ENCODE measurements at places on chromosomes 4 and X.

DNA sequence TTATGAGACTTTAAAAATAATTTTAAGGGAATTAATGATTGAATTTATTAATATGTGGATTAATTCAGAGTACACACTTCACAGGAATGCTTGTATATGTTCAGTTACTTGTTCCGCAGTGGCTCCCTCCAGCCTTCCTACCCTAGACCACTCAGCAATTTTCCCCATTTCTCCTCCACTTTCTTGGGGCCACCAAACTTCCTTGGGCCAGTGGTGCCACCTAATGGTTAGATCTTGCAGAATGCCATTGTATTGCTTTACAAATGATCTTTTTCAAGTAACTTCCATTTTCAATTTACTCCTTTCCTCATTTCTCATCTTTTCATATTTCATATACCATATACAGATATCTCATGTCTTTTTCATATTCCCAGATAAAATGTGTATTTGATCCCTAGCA is 3.6 kb upstream of the RNF175 start:
- DNase-seq: peak; percentile 44

DNA sequence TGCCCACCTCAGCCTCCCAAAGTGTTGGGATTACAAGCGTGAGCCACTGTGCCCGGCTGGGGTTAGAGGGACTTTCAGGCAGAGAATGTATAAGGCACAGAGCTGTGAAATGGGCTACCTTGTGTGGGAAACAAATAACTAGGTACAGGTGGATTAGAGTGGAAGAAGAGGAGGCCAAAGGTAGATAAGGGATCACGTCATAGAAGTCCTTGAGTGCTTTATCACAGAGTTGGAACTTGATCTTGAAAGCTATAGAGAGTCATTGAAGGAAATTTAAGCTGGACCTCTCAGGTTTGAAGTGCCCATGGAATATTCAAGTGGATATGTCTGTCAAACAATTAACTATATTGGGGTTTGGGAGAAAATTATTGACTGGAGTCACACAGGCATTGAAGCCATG is 8.4 kb downstream of the N4BP2 start:
- DNase-seq: no peak

DNA sequence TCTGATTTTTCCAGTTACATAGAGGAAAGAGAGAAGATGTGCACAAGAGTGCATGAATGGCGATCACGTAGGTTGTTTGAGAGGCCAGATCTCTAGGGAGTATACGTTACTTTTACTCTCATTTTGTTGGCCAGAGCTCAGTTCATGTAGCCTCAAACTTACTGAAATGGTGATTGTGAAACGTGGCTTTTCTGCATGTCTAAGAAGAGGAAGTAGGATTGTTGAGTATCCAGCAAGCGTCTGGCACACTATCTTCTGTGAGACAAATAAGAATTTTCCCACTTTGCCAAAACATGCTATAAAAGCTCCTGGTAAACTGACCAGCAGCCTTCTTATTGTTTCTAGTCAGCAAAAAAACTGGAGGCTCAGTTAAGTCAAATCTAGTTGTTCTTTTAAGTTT is 264.5 kb upstream of the EMCN start:
- DNase-seq: peak; percentile 79

DNA sequence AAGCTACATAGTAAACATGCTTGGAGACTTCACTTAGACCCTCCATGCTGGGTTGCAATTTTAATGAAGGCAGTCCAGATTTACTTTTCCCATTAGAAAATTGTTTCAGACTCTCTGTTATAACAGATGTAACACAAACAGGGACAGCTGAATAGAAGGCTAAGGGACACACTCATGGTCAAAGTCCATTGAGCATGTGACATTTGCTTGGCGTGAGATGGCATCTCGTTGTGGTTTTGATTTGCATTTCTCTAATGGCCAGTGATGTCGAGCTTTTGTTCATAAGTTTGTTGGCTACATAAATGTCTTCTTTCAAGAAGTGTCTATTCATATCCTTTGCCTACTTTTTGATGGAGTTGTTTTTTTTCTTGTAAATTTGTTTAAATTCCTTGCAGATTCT is 358.2 kb upstream of the CLNK start:
- DNase-seq: no peak

GRCh38 chr4:79611026-79611425 is 203.0 kb upstream of the GK2 start:
- DNase-seq: no peak

DNA sequence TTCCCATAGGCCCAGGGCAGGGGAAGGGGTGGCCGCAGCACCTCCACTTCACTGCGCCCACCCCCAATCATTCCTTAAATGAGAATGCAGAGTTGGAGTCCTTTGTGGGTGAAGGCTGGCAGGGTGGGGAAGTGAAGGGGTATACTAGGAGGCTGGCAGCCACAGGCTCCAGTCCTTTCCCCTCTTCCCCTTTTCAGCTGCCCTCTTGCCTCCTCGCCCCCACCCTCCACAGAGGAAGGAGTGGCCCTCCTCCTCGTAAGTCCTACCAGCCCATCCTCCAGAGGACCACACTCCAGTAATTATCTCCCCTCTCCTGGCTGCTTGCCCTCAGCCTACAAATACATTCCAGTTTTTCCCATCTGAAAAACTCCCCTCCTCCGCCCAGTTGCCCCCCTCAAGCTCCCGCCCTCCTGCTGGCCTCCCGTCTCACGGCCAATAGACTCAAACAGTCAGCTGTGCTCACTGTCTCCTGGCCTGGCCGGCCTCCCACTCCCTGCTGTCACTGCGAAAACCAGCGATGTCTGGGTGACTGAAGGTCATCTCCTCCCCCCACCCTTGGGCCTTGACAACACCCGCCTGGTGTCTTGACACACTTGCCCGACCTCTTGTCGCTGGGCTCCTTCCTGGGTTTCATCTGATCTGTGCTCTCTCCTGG is 38.8 kb downstream of the EFNB1 start:
- DNase-seq: peak; percentile 1

DNA sequence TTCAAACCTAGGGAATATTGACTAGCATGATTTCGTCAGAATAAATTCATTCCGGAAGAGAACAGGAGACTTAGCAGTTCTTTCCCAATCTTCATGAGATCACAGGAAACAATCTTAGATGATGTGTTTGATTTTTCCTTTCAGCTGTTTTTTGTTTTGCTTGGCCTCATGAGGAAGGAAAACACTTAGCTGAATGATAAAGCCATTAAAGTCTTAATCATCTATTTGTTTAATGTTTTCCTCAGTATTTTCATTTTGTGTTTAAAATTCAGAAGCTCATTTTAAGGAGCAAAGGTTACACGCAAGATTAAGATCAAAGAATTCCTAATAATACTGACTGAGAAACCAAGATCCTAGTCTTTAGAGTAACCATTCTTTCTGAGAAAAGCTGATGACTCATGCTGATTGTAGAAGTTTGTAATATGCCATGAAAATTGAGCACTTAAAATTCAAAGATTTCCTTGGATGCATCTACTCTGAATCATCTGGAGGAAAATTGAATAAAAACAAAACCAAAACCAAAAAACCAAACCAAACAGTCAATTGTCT is 15.4 kb upstream of the TBC1D19 start:
- DNase-seq: no peak

DNA sequence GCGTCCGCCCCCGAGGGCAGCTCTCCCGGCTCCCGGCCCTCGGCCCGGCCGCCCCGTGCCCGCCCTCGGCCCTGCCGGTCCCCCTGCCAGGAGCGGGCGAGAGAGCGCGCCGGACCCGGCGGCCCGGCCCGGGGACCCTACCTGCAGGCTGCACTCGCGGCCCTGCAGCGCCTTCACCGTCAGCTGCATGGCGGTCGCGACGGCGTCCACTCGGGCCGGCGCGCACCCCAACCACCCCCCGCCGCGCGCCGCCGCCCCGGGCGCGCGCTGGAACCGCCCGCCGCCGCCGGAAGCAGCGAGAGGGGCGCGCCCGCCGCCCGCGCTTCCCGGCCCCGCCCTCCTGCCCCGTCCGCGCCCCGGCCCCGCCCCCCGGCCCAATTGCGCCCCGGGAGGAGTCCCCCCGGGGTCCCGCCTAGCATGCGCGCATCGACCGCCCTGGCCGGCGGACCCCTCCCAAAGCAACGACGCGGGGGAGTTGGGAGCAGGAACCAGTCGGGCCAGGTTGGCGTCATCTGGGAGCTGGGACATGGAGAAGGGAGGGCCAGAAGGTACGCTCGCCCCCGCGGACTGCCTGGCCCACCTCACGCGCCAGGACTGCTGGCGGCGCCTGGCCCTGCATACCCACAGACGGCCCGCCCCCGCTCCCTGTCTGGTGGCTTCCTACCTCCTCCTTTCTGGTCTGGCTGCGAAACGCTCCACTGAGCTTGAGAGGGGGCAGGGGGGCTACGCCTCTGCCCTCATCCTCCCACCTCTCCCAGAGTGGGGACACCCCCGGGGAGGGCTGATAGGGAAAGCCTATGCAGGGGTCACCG is at the start of gene UBL4A:
Gene UBL4A (minus strand): TSS at position 220 of the 812 bp plus-strand sequence. CDS start 31 bp downstream, at position 189.
- DNase-seq: peak; percentile 24

- DNase-seq: peak; percentile 51
Observed at GRCh38 chrX:141220342-141221008, 21.8 kb downstream of the SPANXC start.

DNA sequence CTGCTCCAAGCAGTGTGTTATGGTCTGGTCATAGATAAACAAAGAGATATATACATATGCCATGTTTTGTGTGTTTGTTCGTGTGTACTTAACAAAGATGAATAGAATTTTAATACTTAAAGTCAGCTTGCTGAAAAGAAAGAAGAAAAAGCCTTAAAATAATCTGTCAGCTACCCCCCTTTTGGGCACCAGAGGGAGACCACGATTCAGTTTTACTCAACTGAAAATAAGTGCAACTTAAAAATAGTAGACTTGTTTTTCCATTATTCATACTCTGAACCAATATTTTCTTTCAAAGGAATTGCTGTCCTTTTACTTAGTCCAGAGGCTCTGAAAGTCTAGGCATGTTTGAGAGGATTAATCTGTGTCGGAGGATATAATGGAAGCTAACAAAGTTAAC is 181.7 kb upstream of the AGTR2 start:
- DNase-seq: peak; percentile 10

DNA sequence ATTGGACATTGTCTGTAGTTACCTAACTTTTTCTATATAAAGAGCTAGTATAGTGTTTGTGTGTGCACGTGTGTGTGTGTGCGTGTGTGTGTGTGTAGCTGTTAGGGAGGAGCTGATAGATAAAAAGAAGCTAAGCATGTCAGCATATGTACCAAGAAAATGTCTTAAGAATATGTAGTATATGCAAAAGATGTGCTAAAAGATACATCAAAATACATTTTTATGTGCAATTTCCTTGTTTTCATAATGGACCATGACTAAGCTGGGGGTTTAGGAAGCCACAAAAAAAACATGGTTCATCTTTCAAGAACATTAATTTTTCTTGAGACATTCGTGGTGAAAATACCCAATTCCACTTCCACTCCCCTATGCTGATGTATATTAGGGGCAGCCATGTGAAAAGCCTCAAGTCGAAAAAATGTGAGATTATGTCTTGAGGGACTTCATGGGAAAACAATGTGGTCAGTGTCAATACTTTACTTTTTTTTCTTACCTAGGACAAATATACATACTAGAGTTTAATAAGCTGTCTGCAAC is 1599.7 kb downstream of the ARAP2 start:
- DNase-seq: no peak

DNA sequence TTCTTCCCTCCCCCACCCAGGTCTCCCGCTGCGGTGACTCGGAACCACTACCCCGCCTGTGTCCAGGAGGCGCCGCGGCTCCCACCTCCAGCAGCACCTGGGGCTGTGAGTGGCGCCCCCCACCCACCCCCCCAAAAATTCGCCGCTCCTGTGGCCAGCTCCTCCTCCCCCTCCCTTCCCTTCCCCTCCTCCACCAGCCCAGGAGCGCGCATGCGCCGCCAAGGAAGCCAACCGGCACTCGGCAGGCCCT is 278 bp downstream of the CLOCK start:
- DNase-seq: no peak

DNA sequence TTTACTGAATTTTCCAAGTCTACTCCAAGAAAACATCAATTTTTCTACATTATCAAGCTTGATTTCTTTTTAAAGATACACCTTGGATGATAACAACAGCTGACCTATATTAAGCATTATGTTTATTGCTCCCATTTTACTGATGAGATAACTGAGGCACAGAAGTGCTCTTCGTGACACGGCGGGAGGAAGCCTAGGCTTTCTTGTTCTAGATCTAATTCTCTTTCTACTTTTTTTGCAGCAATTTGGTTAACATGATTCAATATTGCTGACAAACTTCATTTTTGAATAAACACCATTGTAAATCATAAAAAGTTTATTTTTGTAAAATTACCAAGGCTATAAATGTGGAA is 33.8 kb downstream of the BBS12 start:
- DNase-seq: no peak

GRCh38 chr4:152368001-152368400 is 167.9 kb downstream of the FBXW7 start:
- DNase-seq: no peak

GRCh38 chr4:45147866-45148265 is 421.5 kb upstream of the GNPDA2 start:
- DNase-seq: no peak

- no peak for DNase-seq
Observed at GRCh38 chrX:120140293-120140981, 18.0 kb upstream of the RHOXF2 start.

DNA sequence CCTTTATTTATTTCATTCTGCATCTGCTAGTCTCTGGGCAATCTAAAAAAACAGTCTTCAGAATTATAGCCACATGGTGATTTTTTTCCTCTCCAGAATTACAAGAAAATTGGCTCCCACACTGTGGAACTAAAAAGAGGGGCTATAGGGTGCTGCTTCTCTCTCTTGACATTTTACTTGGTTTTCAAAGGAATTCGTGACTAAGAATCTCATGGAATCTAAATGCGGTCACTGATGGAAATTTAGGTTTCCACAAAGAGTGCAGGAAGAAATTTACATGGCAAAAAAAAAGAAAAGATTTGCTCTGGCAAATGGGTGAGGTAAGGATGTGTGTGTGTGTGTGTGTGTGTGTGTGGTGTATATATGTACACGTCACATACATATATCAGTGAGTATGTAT is 10.2 kb downstream of the ATXN3L start:
- no peak for DNase-seq

All from Kasumi-1 (cell line).